WTC11 (cell line): ENCODE measurements at places on chromosomes 11 and 22.

DNA sequence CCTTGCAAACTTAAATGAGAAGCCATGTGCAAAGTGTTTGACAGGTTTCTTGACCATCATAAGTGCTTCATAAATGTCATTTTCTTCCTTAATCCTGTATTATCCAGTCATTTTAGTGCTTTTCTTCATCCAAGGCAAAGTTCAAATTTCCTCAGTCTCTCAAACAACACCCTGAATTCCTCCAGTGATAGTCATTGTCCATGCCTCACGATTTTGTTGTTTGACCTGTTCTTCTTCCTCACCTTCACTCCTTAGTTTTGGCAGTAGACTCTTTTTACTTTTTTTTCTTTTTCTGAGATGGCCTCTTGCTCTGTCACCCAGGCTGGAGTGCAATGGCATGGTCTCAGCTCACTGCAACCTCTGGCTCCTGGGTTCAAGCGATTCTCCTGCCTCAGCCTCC is 1257.3 kb downstream of the FAM181B start:
- no peak for DNase-seq

- DNase-seq, result no peak
These were observed 81.9 kb downstream of the BDNF start for GRCh38 chr11:27618281-27618915.

GRCh38 chr11:44243086-44243485 is 66.9 kb downstream of the ALX4 start:
- DNase-seq, result no peak

DNA sequence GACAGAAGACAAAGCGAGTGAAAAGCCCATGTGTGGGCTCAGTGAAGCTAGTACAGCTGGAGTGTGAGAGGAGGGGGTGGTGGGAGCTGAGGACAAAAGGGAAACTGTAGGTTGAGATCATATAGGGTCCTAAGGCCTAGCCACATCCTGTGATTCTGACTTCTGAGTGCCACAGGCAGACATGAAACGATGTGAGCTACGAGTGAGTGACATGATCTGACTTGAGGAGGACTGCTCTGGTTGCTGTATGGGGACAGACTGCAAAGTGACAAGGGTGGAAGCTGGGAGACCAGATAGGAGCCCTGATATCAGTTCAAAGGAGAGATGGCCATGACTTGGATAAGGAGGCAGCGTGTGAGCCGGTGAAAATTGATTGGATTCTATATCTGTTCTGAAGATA is 85.4 kb downstream of the MICAL2 start:
- DNase-seq, result no peak

- no peak for DNase-seq
These were observed 1.0 kb downstream of the MOGAT2 start for GRCh38 chr11:75718419-75719339.

- DNase-seq, result no peak
These were observed 15.0 kb downstream of the SLC35E4 start for GRCh38 chr22:30650508-30651116.

GRCh38 chr22:37968452-37969251 is 15.2 kb downstream of the POLR2F start:
- no peak for DNase-seq

GRCh38 chr11:126489836-126490660 is 134.6 kb downstream of the ST3GAL4 start:
- no peak for DNase-seq

DNA sequence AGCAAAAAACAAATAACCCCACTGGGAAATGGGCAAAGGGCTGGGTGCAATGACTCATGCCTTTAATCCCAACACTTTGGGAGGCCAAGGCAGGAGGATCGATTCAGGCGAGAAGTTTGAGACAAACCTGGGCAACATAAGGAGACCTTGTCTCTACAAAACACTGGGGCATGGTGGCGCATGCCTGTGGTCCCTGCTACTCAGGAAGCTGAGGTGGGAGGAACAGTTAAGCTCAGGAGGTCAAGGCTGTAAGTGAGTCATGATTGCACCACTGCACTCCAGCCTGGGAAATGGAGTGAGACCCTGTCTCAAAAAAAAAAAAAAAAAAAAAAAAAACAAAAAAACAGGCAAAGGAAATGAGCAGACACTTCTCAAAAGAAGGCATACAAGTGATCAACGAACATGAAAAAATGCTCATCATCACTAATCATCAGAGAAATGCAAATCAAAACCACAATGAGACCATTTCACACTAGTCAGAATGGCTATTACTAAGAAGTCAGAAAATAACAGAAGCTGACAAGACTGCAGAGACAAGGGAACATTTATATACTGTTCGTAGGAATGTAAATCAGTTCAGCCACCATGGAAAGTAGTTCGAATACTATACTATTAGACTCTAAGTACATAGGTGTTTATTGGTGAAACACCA is 48.2 kb upstream of the SMCO4 start:
- no peak for DNase-seq

GRCh38 chr11:78708388-78708787 is 133.7 kb upstream of the NARS2 start:
- no peak for DNase-seq

GRCh38 chr11:19407677-19408270 is 167.0 kb upstream of the E2F8 start:
- no peak for DNase-seq

DNA sequence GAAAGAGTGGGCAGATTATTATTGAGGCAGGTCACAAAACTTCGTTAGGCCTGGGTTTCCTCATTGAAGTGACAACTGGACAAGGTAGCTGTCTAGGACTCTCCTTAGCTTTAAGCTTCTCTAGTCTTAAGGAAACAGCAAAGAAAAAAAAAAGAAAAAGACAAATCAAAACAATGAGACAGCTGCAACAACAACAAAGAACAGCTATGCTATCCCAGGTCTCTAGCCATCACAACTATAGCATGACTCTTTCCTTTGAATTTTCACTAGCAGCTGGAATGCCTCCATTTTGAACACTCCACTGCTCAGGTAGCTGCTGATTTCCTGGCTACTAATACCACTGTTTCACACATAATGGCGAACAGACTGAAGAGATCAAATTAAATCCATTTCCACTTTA is 302.4 kb upstream of the SORL1-AS1 start:
- DNase-seq, result no peak

- DNase-seq, result no peak
These were observed 60.3 kb downstream of the TMPRSS5 start for GRCh38 chr11:113645593-113646349.

- DNase-seq, result no peak
These were observed 287.4 kb downstream of the BUD13 start for GRCh38 chr11:116485425-116485824.

GRCh38 chr22:36204632-36205015 is 3.0 kb upstream of the APOL4 start:
- no peak for DNase-seq

DNA sequence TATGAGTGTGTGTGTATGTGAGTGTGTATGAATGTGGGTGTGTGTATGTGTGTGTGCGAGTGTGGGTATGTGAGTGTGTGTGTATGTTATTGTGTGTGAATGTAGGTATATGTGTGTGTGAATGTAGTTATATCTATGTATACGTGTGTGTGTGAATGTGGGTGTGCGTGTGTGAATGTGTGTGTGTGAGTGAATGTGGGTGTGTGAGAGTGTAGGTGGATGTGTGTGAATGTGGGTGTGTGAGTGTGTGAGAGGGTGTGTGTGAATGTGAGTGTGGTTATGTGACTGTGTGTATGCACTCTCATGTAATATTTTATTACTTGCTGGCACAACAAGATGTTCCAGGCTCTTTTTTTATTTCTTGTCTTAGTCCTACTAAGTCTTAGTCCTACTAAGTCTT is 513.4 kb upstream of the B3GAT1 start:
- no peak for DNase-seq

GRCh38 chr22:22452211-22452610 is 56.3 kb downstream of the ZNF280B start:
- DNase-seq, result no peak

- no peak for DNase-seq
These were observed 18.1 kb upstream of the SCGB1A1 start for GRCh38 chr11:62400760-62401159.

GRCh38 chr22:28547132-28547842 is 132.4 kb downstream of the TTC28 start:
- no peak for DNase-seq

DNA sequence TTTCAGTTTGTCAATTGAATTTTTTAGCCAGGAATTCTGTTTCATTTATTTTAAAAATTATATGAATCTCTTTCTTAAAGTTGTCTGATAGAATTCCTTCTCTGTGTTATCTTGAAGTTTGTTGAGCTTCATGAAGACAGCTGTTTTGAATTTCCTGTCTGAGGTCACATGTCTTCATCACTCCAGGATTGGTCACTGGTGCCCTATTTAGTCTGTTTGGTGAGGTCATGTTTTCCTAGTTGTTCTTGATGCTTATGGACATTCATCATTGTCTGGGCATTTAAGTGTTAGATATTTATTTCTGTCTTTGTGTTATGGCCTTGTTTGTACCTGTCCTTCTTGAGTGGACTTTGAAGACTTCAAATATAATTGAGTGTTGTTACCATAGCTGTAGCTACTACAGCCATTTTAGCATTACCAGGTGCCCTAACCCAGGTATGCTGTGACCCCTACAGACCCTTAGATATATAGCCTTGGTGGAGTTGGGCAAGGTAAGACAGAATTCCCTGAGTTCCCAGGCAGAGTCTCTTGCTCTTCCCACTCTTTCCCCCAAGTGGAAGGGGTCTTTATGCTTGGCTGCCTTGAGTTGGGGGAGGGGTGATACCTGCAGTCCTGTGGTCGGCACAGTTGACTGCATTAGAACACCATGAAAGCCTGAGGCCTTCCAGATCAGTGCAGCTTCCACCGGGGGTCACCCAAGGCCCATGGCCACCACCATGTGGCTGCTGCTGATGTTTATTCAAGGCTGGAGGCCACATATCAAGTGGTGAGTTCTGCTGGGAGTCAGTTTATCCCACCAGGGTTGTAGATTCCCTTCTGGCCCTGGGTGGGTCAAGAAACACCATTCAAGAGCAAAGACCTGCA is 229.6 kb downstream of the DYNC2H1 start:
- peak; percentile 65 for DNase-seq

GRCh38 chr22:23786261-23786710 is 480 bp upstream of the SMARCB1 start:
- no peak for DNase-seq

DNA sequence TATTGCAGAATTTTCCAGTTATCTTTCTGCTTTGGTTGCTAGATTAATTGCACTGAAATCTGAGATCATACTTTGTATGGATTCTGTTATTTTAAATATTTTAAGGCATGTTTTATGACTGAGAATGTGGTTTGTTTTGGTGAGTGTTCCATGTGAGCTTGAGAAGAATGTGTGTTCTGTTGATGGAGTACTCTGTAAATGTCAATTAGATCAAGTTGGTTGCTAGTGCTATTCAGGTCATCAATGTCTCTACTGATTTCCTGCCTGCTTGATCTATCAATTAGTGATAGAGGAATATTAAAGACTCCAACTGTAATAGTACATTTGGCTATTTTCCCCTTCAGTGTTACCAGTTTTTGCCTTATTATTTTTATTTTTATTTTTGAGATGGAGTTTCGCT is 64.3 kb upstream of the SHANK2 start:
- DNase-seq, result no peak

DNA sequence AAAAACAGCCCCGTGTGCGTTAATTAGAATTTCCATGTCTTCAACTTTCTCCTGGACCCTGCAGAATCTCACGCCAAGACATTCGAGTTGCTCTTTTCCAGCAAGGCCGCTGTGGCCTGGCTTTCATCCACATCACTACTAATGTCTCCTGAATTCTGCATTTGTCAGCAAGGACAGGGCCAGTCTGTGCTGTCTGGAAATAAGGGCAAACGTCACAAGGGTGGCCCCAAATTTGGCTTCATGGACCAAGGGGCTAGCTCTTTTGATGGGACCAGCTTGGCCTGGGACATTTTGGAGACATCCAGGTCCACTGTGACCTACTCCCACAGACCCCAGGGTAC is 33.4 kb downstream of the KCNQ1OT1 start:
- DNase-seq, result no peak

DNA sequence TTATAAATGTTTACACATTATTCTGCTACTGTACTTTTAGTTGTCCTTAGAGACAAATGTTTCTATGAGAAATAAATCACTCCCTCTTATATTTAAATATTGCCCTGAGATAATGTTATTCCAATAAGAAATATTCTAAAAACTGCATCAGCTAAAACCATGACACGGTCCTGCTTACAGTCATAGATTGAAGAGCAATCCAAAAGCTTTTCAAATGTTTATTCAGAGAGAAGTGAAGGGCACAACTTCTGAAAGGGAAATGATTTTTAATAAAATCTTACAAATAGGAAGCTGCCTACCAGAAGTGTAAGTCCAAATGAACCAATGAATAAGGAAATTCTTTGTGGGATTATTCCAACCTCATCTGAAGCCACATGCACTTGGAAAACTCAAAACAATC is 49.2 kb downstream of the STK33 start:
- no peak for DNase-seq

GRCh38 chr11:30559004-30559403 is 27.1 kb downstream of the MPPED2 start:
- no peak for DNase-seq

- no peak for DNase-seq
These were observed 174.2 kb upstream of the NCAM1 start for GRCh38 chr11:112786886-112787530.

DNA sequence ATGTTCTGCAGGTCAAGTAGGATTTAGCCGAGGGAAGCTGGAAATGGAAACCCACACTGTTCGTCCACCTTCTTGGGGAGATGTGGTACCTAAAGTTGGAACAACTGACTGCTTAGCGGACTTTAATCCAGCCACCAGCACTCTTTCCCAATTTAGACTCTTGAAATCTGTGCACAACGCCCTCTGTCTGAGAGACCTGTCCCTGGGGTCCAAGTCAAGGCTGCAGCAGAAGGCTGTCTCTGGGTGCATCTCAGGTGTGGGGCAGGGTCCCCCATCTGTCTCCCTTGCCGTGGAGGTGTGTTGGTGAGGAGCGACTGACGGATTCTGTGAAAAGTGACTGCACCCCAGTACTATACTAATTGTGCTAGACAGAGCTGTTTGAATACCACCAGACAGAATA is 168.2 kb upstream of the CADM1 start:
- DNase-seq, result no peak

GRCh38 chr11:109027851-109028250 is 363.0 kb downstream of the DDX10 start:
- no peak for DNase-seq

DNA sequence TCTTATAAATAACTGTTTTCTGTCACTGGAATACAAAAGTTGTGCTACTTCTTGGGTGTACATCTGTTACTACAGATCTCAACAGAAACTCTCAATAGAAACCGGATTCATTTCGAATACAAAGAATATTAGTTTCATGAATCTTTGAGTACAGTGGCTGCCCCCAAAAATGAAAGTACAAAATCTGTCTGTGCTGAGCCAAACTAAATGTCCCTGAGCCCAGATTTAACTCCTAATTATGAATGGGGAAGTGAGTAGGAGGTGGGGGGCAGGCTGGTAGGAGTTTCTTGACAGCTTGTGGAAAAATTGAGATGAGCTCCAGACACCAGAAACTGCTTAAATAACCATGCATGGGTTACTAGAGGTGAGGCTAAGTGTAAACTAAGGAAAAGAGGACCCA is 41.6 kb downstream of the PITPNB start:
- DNase-seq, result no peak

GRCh38 chr22:47919001-47919441 is 1156.6 kb downstream of the TBC1D22A start:
- DNase-seq, result no peak

GRCh38 chr11:79071190-79071589 is 369.6 kb downstream of the TENM4 start:
- DNase-seq, result no peak

- peak; percentile 80 for DNase-seq
These were observed 7.4 kb downstream of the DUSP8 start for GRCh38 chr11:1564535-1565172.
